ENCODE measurements at places on chromosomes 4 and X.

GRCh38 chrX:36577006-36577405, 431.2 kb upstream of the FAM47C start:
- DNase-seq: no peak

DNA sequence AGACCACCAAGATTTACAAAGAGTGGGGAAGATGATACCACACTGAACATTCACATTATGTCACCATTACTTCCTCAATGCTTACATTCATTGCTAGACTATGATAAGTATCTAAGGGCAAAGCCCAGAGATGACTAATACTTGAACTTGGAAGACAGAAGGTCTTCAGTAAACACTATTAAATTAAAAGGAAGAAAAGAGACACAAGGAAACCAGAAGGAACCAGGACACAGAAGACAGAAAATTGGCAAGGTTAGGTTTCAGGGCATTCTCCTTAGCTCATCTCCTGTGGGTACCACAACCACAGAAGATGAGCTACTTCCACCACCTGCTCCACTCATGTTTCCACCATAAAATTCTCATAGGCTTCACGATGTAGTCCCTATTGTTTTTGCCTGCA, 64.9 kb downstream of the NLGN4X start:
- no peak for DNase-seq

DNA sequence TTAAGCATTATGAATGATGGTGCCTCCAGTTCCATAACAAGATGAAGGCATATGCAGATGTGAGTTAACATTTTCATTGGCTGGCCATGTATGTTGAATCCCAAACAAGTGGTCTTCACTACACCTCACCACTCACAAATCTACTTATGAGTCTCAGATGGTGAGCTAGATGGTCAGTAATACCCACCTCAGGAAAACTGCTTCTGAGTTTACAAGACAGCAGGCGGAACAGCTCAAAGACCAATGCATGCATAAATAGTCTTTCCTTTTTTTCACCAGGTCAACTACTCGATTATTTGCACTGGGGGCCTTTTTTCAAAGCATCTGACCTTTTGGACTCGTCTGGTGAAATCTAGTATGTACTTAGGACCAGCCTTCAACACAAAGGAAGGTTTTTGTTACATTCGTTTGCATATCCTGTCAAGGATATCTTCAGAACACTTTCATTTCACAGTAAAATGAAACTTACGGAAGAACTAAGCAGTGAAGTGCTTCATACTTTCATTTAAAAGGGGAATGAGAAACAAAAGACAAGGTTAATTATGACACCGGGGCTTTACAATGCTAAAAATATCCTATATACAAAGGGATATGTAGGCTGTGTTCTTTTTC, 23.1 kb upstream of the TLR7 start:
- no peak for DNase-seq

- DNase-seq: no peak
Observed at GRCh38 chrX:75132672-75133071, 23.4 kb downstream of the ABCB7 start.

- DNase-seq: no peak
Observed at GRCh38 chr4:26490111-26490959, at the start of gene CCKAR. TSS of gene CCKAR (minus strand) at chr4:26490484. CDS start at chr4:26490267, 217 bp downstream.

DNA sequence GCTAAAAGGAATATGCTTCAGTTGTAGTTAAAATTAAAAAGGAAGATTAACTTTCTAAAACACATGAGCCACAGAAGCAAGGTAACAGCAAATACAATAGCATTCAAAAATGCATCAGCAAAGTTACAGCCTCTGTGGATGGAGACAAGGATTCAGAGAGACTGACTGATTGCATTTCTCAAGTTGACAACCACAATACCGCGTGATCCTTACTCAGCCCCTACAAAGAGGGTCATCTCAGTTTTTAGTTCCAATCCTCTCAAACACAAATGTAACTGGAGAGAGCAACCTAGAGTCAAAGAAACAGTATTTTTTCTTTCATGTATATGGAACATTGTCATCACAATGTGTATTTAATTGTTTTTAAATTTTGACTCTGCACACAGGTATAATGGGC, 14.2 kb upstream of the C1QTNF7 start:
- no peak for DNase-seq

DNA sequence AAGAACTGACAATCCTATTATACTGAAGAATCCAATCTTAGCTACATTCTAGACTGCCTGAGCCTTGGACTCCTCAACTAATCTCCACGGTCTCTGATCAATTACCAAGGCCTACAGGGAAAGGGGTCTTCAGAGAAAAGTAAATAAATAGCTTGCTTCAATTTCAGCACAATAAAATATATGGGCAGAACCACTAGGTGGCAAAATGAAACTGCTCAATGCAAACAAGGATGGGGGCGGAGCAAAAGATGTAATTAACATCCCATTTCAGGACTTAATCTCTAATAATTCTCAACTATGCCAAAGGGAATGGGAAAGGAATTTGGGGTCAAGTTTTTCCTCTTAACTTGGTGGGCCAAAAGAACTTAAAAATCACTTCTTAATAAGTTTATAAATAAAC, 78.4 kb upstream of the MAP3K15 start:
- DNase-seq: peak; percentile 42

DNA sequence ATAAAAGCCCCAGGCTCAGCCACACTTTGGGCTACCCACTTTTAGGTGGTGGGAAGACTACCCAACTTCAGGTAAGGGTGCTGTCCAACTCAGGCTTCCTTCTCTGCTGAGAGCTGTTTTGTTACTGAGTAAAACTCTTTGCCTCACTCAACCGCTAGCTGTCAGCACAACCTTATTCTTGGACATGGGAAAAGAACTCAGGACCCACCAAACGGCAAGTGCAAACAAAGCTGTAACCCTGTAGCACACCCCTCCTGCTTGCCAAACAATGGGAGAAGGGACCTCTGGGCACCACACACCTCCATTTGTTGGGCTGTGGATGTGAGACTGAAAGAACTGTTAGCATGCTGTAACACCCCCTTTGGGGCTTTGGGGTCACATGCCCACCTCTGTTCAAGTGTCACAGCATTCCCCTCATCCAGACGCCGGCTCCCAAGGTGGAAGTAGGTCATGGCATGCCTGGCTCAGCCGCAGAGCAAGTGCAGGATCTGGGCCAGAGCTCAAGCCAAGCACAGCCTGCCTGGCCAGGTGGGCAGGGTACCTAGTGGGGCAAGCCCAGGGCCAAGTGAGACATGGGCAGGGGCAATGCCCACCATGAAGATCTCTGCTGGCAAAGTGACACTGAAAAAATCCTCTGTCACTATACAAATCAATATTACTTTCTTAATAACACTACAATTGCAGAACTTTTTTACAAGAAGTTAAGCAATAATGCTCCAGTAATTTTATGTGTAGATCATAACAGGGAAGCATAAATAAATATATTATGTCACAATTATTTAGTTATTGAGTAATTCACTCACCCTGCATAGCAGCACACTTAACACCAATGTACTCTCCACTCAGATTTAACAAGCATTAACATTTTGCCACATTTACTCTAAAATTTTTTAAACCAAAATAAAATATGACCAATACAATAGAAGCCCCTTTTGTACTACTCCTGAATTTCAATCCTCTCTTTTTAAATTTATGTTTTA, 107.2 kb downstream of the TBCK start:
- no peak for DNase-seq

GRCh38 chrX:23832721-23833120, 49.7 kb downstream of the SAT1 start:
- no peak for DNase-seq

DNA sequence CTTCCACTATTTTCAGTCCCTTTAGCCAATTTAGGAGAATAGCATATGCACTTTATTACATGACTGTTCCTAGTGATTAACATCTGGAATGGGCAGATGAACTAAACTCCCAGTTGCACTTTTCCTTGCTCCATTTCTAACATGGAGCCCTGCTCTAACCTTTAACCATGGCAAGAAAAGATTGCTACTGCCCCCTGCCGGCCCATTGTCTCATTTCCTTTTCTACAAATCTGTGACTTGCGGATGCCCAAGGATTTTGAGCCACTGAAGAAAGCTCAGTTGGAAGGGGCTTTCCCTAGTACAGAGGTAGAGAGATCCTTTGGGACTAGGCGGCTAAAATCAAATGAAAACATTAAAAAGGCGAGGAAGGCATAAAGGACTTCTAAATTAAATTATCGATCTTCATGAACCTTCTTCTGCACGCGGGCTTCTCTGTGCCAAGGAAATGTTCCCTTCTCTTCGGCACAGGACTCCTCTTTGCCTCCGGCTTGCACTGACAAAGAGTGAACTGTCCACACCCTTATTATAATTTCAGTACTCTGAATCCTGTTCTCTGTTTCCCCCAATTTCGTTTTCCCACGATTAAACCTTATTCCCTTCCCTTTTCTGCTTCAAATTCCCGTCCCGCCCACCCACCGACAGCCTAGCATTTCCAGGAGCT, 577 bp upstream of the GLRA2 start:
- DNase-seq: peak; percentile 55

DNA sequence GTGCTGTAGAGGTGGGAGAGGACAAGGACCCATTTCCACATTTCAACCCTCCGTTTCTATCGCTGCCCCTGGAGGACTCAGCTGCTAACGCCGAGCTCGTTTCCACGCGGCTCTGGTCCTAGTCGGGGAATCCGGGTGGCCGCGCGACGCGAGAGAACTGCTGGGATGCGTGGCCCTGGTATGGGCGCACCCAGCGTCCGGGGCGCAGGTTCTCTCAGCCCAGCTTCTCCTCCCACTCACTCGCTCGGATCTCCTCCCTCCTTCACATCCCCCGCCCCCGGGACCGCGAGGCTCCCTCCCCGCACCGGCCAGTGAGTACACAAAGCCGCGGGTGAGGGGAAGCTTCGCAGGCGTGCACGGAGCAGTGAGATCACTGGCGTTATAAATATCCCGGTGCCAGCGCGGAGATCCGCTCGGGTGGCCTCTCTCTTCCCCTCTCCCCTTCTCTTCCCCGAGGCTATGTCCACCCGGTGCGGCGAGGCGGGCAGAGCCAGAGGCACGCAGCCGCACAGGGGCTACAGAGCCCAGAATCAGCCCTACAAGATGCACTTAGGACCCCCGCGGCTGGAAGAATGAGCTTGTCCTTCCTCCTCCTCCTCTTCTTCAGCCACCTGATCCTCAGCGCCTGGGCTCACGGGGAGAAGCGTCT, at the start of gene FGF5:
Gene FGF5, plus strand, starts transcription at position 412 of the 649 bp plus-strand sequence. Its CDS starts 161 bp downstream, at position 573.
- peak; percentile 87 for DNase-seq

GRCh38 chr4:55216863-55217635, 91.7 kb upstream of the KDR start:
- DNase-seq: no peak

- DNase-seq: no peak
Observed at GRCh38 chr4:104493081-104493831, 1.4 kb downstream of the CXXC4 start.

- no peak for DNase-seq
Observed at GRCh38 chr4:163200727-163201349, 34.1 kb upstream of the NAF1 start.

DNA sequence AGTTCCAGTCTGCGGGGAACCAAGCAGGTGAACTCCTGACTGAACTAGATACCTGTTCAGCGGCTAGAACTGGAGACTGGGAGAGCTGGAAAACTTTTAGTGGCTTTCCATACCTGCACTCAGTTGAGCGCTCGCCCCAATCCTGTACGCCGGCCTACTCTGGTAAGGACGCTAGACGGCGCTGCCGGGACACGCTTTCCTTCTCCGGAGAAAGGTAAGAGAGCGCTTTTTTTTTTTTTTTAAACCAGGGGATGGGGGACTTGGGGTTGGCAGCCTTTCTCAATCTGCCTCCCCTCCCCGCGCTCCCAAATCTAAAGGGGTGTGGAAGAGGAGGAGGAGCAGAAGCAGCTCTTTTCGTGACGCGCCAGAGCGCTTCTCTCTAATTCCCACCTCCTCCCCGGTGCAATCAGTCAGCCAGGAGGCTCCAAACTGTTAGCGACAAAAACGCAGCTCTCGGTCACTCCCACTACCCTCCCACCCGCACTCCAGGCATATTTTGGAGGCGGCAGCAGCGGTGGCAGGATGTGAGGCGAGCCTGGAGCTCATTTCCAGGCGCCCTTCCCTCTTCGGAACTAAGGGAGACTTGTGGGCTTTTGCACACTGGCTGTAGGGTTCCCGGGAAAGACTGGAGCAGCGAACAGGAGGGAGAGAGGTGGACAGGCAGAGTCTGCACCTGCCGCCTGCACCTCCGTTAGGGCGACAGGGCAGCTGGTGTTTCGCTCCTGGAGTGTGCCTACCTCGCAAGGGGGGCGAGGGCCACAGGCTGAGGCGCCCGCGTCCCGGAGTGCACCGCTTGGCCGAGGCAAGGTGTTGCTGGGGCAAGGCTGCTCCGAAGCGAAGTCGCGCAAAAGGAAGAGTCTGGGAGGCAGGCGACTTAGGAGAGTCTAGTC, at the start of gene IL1RAPL2:
Gene IL1RAPL2, plus strand, starts transcription at position 409 of the 890 bp plus-strand sequence.
- peak; percentile 19 for DNase-seq

DNA sequence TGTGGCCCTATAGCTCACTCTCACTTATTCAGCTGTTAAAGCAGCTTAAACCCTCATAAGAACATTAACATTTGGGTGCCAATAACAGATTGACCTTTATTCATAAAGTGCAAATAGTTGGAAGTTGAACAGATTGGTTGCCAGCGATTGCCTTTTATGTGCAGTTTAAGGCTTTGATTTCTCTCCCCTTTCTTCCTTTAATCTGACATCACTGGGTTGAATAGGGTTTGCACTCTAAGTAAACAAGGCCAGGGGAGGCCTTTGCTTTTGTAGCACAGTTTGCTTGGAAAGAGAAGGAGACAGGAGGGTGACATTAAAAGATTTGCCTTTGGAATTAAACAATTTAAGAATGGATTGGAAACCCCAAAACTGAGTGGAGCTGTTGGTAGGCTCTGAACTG, 114.3 kb downstream of the NKX6-1 start:
- DNase-seq: no peak

DNA sequence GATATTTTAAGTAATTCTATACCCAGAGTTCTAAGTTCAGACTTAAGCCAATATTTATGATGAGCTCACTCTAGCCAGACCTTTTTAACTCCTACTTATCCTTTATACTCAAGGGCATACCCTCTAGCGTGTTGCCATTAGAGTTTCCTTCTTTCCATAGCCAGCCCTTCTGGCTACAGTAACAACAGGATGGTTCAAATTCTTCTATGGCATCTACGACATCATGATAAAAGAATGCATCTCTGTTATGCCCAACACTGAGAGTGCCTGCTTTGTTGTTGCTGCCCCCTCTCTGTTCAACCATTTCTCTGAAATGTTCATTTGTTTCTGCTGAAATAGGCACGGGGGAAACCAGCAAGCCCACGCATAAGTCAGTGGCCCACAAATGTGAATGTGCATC, 104.5 kb downstream of the UBE2NL start:
- no peak for DNase-seq

- DNase-seq: no peak
Observed at GRCh38 chr4:177282284-177282835, 27.3 kb upstream of the NEIL3 start.

- DNase-seq: no peak
Observed at GRCh38 chrX:123990602-123991001, 29.1 kb downstream of the STAG2 start.
